NCI-H2081 treated with DMSO at 0.1 percent for 48 hours (cell line): ENCODE measurements at places on chromosomes 5 and 9.

- DNase-seq: no peak
Observed at GRCh38 chr5:76855961-76856360, 6.1 kb downstream of the S100Z start.

GRCh38 chr5:133797167-133797566, 171.3 kb downstream of the C5orf15 start:
- no peak for DNase-seq

DNA sequence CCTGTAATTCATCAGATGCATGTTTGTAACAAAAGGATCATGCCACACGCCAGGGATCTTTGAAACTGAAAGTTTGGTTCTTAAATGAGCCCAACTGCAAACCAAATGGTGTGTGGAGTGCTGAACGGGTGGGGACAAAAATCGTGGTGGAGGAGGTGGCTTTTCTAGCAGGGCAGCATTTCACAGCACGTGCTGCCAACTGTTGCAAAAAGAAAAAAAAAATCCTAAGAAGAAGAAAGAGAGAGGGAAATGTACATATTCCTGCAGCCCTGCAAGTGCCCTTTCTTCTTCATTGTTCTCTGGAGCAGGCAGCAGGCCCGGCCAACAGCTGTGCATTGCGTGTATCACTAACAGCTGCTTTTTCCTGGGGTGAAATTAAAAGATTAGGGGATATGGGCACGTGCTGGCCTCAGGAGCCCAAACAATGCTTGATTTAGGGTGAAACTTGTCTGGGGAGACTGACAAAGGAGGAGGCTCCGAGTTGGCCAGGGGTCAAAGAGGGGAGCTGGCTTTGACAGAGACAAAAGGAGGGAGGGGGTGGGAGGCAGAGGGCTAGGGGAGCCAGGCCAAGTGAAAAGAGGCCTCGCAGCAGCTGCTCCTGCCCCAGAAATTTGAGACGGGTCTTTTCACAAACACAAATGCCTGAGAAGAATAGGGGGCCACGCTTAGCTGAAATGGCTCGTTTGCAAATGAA, 73.0 kb downstream of the GADD45G start:
- DNase-seq: peak; percentile 87

- DNase-seq: no peak
Observed at GRCh38 chr5:133697536-133698258, 85.4 kb upstream of the FSTL4 start.

- DNase-seq: no peak
Observed at GRCh38 chr5:107592515-107592914, 78.2 kb downstream of the EFNA5 start.

DNA sequence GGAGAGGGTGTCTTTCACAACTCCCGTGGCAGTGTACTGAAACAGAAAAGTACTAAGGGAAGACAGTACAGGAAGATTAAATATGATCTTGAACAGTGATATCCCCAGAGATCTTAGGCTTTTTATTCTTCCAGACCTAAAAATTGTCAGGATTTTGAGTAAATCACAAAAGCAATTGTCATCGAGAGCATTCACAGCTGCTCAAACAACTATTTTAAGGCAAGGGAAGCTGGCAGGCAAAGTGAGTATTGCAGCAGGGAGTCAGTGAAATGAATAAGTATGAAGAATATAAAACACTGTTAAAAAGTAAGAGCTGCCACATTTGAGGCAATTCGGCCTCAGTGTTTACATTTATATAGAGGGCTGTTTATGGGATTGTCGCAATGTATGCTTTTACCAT, 479.0 kb downstream of the CAAP1 start:
- peak; percentile 78 for DNase-seq

GRCh38 chr9:94826644-94827410, 100.3 kb downstream of the AOPEP start:
- no peak for DNase-seq

DNA sequence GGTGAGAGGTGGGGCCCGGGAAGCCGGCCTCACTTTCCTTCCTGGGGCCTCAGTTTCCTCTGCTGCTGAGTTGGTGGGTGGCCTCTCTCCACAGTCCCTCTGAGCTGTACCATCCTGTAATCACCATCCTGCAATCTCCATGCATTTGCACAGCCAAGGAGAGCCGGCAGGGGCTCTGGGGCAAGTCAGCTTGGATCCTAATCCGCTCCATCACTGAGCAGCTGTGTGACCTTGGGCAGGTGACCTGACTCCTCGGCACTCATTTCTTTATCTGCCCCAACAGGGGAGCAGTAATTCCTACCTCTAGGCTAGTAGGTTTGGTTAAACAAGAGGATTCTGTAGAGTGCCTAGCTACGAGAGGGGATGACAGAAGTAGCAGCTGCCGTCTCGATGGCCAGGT, 88.2 kb upstream of the ZNF618 start:
- no peak for DNase-seq

GRCh38 chr9:18472435-18472834, 1.5 kb upstream of the ADAMTSL1 start:
- no peak for DNase-seq

DNA sequence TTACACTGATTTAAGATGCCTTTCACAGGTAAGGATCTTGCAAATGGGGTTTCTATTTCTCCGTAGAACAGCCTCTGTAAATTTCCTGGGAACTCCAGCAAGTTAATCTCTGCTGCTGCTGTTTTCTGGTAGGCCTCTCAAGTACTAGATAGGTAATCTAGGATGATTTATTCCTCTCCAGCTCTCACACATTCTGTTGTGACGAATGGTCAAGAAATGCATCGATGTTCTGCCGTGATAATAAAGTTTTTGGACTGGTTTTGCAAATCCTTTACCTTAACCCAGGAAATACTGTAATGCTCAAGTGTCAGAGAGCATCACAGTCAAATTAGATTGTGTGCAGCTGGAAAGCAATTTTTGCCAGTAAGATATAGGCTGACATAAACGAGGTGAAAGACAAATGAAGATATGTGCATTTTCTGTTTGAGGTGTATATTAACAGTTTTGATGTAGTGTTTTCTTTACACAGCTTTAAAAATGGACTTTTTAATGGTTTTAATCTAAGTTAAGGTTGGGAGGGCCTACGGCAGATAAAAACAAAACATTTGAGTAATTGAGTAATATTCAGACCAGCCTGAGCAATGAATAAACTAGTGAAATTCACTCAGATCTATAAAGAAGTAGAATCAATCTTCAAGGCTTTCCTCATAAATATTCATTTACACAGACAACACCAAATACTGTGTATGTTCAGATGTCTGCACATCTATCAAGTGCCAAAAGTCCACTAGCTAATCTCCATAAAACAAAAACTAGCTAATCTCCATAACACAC, 300.6 kb upstream of the EDIL3 start:
- no peak for DNase-seq

GRCh38 chr5:119453040-119453373, 710 bp downstream of the HSD17B4 start:
- no peak for DNase-seq

- no peak for DNase-seq
Observed at GRCh38 chr5:147485046-147485445, 24.8 kb downstream of the DPYSL3 start.

- no peak for DNase-seq
Observed at GRCh38 chr9:37565661-37566618, 10.2 kb downstream of the FBXO10 start.

- DNase-seq: no peak
Observed at GRCh38 chr9:112863214-112863613, 27.5 kb downstream of the SLC46A2 start.

- DNase-seq: no peak
Observed at GRCh38 chr5:128146671-128147070, 63.1 kb downstream of the SLC12A2 start.

DNA sequence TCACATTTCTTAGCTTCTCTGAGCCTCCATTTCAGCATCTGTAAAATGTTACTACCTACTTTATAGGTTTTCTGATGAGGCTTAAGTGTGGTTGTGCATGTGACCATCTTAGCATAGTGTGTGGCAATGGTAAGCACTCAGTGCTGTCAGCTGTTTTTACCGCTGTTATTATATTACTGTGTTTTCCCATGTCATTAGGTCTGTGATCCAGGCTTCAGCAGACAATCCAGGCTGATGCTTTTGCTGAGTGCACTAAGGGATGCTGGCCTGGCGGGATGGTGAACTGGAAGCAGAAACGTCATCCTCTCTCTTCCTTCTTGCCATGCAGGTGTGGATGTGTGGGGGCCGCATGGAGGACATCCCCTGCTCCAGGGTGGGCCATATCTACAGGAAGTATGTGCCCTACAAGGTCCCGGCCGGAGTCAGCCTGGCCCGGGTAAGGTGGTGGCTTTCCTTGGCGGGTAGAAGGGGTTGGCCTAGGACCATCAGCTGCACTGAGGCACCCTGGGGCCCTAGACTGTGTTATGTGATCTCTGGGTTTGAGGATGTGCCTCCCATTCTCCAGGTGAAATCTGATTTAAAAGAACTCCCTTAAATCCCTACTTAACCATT, 41.9 kb upstream of the SAP30L start:
- no peak for DNase-seq

GRCh38 chr9:81530846-81531245, 158.5 kb downstream of the TLE1 start:
- no peak for DNase-seq

DNA sequence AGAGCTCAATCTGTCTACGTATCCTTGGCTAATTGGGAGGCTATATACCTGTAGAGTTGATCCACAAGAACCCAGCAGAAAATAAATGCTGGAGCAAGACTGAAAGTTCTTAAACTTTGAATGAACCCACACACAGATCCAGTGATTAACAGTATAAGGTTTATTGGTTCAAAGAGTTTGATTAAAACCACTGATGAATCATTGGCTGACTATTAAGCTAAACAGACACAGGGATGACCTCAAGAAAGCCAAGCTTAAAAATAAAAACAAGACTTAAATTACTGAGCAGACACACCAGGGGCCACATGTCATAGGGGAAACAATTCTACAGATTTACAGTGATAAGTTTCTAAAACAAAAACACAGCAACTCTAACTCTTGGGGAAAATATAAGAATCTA, 163.6 kb downstream of the SPATA31D1 start:
- DNase-seq: no peak

DNA sequence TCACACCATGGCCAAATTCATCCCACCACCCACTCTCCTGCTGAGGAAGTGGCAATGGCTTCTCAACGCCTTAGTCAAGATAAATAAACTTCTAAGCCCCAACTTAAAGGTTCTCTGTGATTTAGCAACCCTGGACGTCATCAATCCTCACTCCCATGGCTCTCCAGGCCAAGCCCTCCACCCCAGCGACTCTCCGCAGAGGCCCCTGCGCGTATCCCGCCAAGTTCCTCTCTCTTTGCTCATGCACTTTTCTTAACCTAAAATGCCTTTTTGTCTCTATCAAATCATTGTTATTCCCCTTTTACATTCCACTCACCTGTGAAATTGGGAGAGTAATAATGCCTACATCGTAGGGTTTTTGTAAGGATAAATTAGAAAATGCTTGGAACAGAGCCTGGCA, 88.6 kb downstream of the NRG2 start:
- no peak for DNase-seq

DNA sequence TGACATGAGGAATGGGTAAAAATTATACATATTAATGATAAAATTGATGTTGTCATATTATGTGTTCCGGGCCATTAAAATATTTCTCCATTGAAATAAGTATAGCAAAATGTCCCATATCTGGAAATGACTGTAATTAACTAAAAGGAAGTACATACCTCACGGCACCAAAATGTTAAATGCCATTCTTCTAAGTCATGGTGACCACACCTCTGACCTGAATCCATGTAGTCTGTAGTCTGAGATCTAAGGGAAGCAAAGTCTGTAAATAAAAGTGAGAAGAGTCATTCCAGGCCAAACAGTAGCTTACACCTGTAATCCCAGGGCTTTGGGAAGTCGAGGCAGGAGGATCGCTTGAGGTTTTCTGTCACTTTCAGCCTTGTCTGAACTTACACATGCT, 8.7 kb upstream of the GDA start:
- no peak for DNase-seq

DNA sequence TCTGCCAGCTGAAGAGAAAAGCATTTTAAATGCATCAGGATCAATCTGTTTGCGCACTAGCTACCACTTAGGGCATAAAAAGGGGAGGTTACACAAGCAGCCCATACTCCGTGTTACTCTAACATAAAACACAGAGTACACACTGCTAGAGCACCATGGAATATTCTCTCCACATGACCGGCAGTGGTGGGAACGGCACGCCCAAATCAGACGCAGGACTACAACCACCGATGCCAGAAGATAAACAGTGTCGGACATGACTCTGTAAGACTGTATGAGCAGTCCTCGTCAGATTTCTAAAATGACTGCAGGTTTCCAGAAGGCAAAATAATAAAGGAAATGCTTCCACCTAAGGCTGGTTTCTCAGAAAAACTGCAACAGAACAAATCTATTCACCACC, 40.0 kb downstream of the CDK5RAP2 start:
- DNase-seq: no peak

- no peak for DNase-seq
Observed at GRCh38 chr9:76333388-76333787, 60.8 kb downstream of the RFK start.

DNA sequence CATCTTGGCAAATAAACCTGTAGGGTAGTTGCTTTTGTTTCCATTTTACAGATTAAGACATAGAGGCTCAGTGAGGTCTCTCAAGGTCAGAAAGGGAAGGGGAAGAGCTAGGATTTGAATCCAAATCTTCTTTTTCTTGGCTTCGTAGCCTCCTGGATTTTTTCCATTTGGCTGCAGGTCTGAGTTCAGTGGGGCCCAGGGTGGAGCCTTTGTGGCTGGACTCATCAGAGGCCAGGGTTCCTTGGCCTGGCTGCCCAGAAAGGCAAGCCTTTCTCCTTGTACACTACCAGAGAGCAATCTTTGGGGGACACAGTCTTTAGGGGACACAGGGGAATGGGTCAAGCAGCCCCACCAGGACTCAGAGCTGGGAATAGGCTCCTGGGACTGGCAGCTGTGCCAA, 10.5 kb upstream of the TRAF1 start:
- no peak for DNase-seq

DNA sequence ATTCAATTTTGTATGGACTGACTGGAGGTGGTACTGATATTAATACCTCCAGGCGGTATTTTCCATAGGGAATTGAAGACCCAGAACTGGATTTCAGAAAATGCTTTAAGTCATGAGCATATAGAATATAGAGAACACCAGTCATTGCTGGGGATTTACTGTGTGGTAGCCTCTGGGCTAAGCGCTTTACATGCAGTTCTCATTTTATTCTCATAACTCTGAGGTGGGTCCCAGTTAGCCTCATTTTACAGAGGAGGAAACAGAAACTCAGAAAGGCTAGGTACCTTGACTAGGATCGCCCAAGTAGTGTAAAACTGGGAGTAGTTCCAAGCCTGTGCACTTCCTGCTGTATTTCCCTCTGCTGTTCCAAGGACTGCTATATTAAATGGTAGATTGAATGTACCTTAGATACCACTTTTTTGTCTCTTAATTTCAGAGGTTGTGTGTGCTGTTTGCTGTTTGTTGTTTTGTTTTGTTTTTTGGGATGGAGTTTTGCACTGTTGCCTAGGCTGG, 13.8 kb downstream of the SLC44A1 start:
- no peak for DNase-seq

GRCh38 chr5:55036477-55036876, 12.4 kb downstream of the GZMK start:
- DNase-seq: no peak

- DNase-seq: no peak
Observed at GRCh38 chr5:42157215-42157614, 232.1 kb downstream of the FBXO4 start.

GRCh38 chr5:129771058-129771838, 23.4 kb downstream of the MINAR2 start:
- DNase-seq: no peak

GRCh38 chr9:34049630-34050384, 1.1 kb upstream of the UBAP2 start:
- DNase-seq: no peak
